ENCODE measurements at places on chromosomes 1 and 21.

GRCh38 chr1:12478612-12478985 lies 139.4 kb downstream of the DHRS3 start:
- DNase-seq: no peak

DNA sequence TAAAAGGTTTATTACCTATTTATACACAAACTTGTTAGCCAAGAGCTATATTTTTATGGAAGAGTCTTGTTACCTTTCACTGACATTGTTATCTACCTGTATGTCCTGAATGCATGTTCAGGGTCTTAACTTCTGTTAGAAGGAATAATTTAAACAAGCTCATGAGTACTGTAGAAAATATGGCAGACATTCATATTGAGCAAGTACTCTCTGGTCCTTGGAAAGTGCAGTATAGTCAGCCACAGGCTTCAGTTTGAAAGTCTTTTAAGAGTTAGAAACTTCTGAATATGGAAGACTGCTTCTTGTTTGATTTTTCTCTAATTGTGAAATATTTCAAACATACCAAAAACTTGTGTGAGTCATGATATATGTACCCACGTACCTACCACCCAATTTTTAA lies 16.6 kb downstream of the DIP2A start:
- DNase-seq: no peak

GRCh38 chr1:225752245-225752644 lies 25.4 kb upstream of the SRP9 start:
- no peak for DNase-seq

GRCh38 chr21:43278359-43278758 lies 109.6 kb downstream of the CRYAA start:
- DNase-seq: no peak

GRCh38 chr1:161235957-161236775 lies 1.8 kb downstream of the NR1I3 start:
- DNase-seq: no peak

- no peak for DNase-seq
Measured at GRCh38 chr1:22662318-22662717, 9.3 kb downstream of the C1QB start.

- DNase-seq: no peak
Measured at GRCh38 chr21:26124421-26124833, 46.1 kb downstream of the APP start.

DNA sequence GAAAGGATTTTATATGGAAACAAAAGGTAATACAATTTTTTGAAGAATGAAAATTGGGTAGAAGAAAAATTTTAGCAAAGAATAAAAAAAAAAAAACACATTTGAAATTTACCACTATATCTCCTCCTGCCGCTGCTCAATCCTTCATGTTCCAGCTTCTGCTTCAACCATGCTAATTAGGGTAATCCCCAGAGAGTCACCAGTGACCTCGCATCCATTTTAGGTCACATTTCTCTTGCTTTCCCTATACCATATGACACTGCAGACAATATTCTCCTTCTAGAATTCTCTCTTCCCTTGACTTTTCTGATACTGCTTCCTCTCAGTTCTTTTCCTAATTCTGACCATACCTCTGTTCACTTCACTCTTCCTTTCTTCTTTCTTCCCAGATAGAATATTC lies 237.1 kb downstream of the USH2A start:
- no peak for DNase-seq

DNA sequence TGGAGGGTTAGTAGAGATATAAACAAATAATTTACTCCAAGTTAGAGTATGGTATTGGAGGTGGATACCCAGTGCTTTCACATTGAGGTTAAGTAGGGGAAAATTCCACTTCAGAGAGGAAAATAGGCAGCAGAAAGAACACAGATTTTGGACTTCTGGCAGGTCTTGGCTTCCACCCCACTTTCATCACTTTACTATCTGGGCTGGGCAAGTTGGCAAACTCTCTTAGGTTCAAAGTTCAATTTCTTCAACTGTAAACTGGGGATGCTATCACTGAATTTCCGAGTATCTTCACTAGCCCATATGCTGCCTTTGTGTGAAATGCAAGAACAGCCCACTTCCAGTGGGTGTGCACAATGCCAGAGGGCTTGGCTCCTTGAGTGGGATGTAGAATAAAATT lies 214.9 kb downstream of the GABPA start:
- no peak for DNase-seq

DNA sequence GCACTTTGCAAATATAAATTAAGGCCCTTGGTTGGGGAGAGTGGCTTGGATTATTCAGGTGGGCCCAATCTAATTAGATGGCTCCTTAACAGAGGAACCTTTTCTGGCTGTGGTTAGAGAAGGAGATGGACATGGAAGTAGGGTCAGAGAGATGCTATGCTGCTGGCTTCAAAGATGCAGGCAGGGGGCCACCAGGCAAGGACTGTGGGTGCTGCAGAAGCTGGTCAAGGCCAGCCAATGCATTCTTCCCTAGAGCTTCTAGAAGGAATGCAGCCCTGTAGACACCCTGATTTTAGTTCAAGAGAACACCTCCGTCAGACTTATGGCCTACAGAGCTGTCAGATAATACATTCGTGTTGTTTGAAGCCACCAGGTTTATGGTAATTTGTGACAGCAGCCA lies 3.7 kb upstream of the TMEM9 start:
- no peak for DNase-seq

DNA sequence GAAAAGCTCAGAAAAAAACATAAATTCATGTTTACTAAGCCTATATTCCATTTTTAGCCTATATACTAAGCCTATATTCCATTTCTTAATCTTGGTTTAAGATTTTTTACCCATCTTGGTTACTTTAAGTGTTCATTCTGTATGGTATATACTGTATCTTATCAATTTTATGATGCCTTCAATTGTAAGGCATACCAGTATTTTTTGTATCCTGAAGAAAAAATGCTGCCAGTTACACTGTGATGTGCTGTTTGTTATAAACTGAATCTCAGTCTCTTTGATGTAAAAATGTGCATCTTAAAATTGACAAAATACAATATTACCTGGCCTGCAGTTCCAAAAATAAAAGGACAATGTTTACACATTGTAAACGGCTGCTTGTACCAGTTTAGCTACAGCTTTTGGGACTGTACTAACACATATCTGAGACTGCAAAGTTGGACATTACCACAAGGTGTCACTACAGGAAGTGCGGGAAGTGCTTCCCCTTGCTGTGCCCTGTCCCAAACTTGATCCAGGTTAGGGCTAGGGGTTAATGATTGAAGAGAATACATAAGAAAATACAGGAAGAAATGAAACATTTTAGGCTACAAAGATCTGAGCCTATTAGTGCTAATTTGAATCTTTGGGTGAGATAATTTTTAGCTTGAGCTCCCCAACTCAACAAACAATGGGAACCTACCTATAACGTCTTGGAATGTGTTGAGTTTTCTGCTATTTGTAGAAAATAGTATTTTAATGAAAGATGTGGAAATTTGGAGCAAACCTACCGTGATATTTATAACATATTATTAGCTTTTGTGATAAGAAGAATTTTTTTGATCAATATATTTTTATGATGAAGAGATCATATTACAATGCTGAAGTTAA lies 108.9 kb downstream of the LBR start:
- peak; percentile 42 for DNase-seq

- peak; percentile 48 for DNase-seq
Measured at GRCh38 chr1:87325982-87326738, 2.5 kb upstream of the LMO4 start.

DNA sequence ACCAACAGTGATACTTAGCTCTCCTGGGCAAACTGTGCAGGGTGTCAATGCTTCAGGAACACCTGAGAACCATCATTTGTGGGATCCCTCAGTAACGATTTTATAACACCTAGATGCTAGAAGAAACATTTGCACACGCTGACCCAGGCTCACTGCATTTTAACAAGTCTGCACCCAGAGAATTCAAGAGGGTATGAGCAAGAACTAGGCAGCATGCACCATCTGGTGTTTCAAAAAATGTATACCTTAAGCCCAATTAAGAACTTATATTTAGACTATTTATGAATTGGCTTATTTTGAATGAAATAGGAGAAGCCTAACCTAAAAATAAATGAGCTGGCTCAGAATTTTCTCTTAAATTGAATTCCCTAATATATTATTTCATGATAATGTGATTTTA lies 400.5 kb downstream of the GPATCH2 start:
- DNase-seq: no peak

DNA sequence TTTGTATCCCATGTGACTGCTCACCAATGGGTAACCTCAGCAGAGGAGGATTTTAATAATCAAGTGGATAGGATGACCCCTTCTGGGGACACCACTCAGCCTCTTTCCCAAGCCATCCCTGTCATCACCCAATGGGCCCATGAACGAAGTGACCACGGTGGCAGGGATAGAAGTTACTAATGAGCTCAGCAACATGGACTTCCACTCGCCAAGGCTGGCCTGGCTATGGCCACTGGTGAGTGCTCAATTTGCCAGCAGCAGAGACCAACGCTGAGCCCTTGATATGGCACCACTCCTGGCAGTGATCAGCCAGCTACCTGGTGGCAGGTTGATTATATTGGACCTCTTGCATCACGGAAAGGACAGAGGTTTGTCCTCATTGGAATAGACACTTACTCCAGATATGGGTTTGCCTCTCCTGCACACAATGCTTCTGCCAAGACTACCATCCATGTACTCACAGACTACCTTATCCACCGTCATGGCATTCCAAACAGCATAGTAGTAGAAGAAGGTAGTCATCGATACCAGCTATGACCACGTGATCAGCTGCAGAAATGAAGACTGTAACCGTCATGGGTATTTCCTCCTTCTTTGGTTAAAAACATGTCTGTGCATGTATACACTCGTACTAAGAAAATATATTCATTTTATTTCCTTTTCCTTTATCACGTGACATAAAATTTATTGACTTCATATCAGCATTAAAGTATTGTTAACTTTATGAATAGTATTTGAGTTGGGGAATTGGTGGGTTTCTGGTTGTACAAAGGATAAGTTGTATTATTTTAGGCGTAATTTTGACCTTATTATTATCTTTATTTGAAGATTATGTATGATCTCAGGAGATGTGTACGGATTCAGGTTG lies 562.6 kb downstream of the PTPRU start:
- DNase-seq: no peak

DNA sequence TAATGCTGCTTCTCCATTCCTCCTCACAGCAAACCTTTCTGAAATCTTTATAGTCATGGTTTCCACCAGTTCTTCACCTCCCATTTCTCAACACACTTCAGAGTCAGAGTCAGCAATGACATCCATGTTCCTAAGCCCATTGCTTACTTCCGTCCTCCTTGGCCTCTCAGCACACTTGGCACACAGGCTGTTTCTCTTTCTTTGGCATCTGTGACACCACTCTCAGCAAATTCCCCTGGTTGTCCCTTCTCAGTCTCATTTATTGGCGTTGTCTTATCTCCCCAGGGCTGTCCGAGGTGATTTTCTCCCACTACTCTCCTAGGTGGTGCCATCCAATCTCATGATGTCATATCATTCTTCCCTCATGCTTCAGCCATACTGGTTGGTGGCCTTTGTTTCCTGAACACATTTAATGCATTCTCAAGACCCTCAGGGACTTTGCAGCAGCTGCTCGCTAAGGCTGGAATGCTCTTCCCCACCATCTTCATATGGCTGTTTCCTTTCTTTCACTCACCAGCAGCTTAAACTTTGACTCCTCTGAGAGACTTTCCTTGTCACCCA lies 3.3 kb upstream of the LGALS8 start:
- no peak for DNase-seq
